Left forelimb (tissue), 1 donor: ENCODE measurements at places on chromosomes 3 and 15.

- DNase-seq: no peak
Measured at GRCh38 chr3:143099690-143100089, 19.9 kb upstream of the CHST2 start.

DNA sequence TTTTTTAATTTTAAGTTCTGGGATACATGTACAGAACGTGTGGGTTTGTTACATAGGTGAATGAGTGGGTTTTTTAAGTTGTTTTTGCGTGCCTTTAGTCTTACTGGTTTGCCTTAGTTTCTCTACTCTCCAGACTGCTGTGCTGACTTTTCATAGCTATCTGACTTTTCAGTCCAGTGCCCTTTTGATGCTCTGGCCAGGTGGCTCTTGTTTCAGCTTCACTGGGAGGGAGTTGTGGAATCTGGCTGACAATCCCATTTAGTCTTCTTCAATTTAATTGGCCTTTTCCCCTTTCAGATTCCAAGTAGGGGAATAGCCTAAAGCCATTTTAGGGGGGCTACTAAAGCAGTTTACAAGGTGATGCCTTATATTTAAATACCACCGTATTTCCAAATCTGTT is 30.1 kb downstream of the FNDC3B start:
- no peak for DNase-seq

GRCh38 chr15:56619887-56620286 is 113.4 kb downstream of the ZNF280D start:
- no peak for DNase-seq

DNA sequence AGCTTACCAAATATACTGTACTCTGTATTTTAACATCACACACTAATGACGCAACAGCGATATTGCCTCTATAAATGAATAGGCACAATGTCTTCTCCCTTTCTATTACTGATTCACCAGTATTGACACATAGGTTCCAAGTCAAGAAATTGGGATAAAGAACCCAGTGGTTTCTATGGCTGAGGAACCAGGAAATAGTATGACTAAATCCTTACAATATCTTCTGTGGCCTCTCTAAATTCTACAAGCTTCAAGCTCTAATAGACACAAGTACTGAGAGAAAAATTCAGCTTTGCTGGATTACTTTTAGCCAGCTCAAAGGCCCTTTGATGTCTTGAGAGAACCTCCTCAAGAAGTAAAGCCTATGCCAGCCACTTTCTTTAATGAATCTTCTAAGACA is 162.5 kb downstream of the DPH6 start:
- DNase-seq: no peak
